GM20000 (cell line): ENCODE measurements at places on chromosomes 2 and 18.

GRCh38 chr2:85996591-85996990, 107.8 kb upstream of the ST3GAL5 start:
- no peak for DNase-seq

DNA sequence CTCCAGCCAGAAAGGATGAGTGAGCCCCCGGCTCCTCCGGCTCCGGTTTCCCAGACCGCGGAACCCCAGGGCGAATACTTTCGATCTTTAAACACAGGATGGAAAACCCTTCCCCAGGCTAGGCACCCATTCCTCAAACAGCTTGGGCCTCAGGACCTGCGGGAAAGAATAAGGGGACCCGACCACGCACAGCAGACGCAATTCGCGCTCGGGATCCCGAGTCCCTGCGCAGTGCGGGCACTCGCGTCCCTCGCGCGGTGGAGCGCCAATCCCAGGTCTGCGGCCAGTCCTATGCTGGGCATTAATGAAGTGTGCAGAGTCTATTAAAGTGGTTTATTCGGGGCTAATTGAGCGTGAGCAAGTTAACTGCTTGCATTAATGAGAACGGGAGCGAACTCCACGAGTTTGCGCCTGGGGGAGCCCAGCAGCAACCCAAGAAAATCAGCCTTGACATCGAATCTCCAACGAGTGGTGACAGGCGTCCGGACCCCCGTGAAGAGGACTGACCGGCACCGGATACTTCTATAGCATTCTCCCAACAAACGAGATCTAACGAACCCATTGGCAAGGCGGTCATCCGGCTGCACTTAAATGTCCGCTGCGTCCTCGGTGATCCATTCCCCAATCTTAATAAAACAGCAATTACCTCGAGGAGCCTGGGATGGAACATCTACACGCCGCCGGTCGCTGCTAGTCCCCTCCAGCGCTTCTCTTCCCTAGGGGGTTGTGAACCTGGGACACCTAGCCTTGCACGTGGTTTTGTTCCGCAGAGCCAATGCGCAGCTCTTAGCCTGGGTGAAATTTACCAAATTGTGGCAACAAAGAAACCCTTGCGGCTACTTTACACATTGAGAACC, 1.6 kb downstream of the OSR1 start:
- DNase-seq: peak; percentile 13

DNA sequence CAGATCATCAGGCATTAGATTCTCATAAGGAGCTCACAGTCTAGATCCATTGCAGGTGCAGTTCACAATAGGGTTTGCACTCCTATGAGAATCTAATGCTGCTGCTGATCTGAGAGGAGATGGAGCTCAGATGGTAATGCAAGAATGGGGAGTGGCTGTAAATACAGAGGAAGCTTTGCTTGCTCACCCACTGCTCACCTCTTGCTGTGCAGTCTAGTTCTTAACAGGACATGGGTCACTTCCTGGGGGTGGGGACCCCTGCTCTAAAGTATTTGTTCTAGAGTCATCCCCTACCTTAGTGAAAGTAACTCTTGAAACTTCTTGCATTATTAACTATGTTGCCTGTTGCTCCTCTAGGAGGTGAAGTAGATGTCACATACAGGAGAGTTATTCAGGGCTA, 171.3 kb upstream of the PARD3B start:
- DNase-seq: no peak

DNA sequence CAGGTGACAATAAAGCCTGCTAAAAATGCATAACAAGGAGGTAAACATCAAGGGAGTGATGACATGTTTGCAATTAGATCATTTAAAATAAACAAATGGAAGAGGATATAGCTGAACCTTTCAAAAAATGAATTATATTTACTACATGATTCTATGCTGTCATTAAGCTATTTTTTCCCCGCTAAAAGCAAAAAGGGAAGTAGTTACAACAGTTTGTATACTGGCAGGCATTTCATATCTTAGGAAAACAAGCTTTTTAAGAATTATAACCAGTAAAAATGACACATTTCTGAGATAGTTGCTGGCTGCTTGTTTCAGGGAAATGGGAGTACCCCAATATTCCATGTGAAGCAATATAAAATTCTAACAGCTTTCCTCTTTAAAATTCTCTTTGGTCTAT, 89.1 kb upstream of the ITGB6 start:
- DNase-seq: no peak

DNA sequence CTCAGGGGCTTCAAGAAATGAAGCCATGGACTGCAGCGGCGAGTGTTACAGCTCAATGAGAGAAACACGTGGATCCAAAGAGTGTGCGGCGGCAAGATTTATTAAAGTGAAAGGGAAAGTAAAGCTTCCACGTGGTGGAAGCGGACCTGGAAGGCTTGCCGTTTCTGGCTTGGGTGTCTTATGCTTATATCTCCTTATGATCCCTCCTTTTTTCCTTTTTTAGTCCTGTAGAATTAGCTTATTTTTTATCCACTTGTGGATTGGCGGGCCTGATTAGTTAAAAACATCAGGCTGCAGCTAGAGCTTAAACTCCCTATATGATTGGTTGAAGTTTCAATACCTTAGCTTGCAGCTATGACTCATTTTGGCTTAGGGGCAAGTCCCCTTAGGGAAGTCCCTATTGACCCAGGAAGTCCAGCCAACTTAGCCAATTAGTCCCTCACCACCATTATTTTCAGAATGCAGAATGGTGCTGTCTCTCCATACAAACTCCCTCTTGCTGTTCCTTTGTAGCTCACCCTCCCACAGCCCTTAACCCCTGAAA, 11.6 kb upstream of the HNMT start:
- DNase-seq: no peak

GRCh38 chr2:11753886-11754699, 7.7 kb downstream of the LPIN1 start:
- peak; percentile 51 for DNase-seq

- DNase-seq: no peak
Measured at GRCh38 chr2:191821078-191821477, 25.8 kb downstream of the CAVIN2 start.

GRCh38 chr2:46978723-46979122, 63.1 kb upstream of the MCFD2 start:
- peak; percentile 60 for DNase-seq

DNA sequence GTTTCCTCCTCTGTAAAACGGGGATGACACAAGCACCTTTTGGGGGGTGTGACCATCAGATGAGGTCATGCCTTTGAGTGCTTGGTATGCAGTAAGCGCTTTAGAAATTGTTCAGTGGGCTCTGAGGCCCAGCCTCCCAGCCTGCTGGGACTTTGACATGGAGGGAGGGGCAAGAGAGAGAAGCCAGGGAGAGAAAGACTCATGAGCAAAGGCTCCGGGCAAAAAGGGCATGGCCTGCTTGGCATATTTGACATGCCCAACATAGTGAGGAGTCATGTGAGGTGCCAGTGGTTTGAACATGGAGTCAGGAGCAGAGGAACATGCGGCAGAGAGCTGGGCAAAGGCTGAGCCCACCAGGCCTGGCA, 14.0 kb downstream of the TNS1 start:
- no peak for DNase-seq

GRCh38 chr2:103008586-103008985, 246.8 kb downstream of the TMEM182 start:
- no peak for DNase-seq
